PC-3 (cell line): ENCODE measurements at places on chromosomes 12 and 14.
A peak's percentile ranks its signal among the peaks of the same experiment; 100 is the strongest.

GRCh38 chr12:94174576-94174975 lies 26.2 kb downstream of the PLXNC1 start:
- no peak for DNase-seq

- DNase-seq, result no peak
Observed at GRCh38 chr14:79896009-79896408, 315.3 kb downstream of the DIO2 start.

DNA sequence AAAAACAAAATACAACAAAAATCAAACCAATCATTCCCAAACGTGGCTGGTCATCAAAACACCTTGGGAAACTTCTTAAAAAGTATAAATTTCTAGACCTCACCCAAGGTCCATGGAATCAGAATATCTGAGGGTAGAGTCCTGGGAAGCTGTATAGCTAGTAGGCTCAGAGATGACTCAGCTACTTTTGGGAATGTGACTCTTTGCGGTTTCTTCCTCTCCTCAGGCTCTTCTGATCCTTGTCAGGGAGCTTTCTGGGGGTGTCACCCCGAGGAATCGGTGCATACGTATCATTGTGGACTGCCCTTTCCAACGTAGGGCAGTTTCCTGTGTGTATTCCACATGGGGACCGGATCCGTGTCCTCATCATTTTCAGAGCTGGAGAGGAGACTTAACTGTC lies 14.8 kb downstream of the JDP2 start:
- peak; percentile 31 for DNase-seq

- DNase-seq, result no peak
Observed at GRCh38 chr14:64227856-64228255, 66.3 kb downstream of the ESR2 start.

- no peak for DNase-seq
Observed at GRCh38 chr14:99966037-99966835, 99.0 kb upstream of the EVL start.

DNA sequence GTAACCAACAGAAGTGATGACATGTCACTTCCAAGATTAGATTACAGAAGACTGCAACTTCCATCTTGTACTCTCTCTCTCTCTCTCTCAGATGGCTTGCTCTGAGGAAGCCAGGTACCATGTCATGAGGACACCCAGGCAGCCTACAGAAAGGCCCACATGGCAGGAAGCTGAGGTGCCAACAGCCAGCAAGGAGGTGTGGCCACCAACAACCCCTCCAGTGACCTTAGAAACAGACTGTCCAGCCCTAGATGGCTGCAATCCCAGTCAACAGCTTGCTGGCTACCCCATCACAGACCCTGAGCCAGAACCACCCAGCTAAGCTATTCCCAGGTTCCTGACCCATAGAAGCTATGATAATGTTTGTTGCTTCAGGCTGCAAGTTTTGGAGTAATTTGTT lies 178.4 kb downstream of the ITPR2 start:
- no peak for DNase-seq

- no peak for DNase-seq
Observed at GRCh38 chr12:127640181-127640886, 626.6 kb upstream of the TMEM132C start.

- DNase-seq, result no peak
Observed at GRCh38 chr12:91356405-91356804, 173.8 kb upstream of the DCN start.

GRCh38 chr12:74370608-74371216 lies 166.9 kb upstream of the ATXN7L3B start:
- no peak for DNase-seq
